NCI-H446 (cell line): ENCODE measurements at places on chromosomes 16 and 17.
A peak's percentile ranks its signal among the peaks of the same experiment; 100 is the strongest.

GRCh38 chr17:65154770-65155589 lies 17.8 kb downstream of the RGS9 start:
- DNase-seq: no peak

DNA sequence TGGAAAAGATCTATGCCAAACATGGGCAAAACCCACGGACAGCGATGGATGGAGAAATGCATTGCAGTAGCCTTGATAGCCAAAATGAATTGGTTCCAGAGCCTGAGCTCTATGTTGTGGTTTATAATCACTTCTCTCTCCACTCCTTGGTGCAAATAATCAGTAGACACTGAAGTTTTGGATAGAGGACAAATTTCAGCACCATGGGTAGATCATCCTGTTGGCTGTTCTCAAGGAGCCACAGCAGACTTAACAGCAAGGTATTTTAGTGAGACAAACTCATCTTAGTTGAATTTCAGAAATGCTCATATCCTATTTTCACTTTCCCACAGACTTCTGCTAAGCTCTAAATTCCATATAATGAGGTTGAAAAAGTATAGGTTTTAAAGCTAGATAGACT lies 88.3 kb upstream of the CCL1 start:
- no peak for DNase-seq

DNA sequence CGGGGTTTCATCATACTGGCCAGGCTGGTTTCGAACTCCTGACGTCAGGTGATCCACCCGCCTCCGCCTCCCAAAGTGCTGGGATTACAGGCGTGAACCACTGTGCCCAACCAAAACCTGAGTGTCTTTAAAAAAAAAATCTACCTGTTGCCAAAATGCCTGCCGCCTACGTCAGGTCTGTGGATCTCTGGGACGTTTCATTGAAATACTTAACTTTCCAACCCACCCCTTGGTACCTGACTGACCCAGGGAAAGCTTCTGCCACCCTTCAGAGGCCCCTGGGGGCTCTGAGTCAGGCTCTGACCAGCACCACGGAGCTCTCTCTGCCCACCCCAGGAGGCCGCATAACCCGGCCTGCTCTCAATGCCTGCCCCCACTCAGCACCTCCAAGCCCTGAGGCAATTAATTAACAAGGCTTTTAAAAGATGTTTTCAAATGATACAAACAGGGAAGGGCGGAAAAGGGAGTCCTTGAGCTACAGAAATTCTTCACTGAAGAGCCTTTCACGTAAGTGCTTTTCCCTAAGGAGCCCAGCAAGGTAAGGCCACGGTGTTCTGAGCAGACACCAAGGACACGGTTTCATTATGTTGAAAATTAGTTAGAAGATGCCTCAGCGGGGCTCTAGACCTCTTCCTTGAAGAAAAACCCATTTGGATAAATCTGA lies 29.3 kb upstream of the GSG1L start:
- no peak for DNase-seq

- peak; percentile 51 for DNase-seq
These were observed 969.7 kb downstream of the CDH11 start for GRCh38 chr16:64151990-64152767.

GRCh38 chr16:2226245-2226793 lies 2.9 kb downstream of the E4F1 start:
- no peak for DNase-seq

GRCh38 chr17:570388-570787 lies 144.3 kb downstream of the VPS53 start:
- DNase-seq: no peak

- no peak for DNase-seq
These were observed 22.8 kb downstream of the COX11 start for GRCh38 chr17:54945671-54946070.

DNA sequence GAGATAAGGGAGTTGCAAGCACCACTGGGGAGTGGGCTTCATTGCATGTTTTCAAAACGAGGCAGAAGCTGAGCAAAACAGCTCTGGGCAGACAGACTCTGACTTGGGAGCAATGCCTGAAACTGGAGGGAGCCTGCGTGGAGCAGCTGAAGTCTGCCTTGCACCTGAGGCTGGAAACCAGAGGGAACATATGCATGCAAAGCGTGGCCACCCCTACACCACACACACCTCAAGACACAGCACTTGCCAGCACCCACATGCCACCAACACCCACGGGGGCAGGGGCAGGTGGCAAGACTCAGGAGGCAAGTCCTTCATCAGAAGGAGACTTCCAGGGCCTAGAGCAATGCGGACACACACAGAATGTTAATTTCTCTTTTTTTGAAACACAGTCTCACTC lies 45.8 kb downstream of the COTL1 start:
- no peak for DNase-seq
